ENCODE measurements at places on chromosomes 12 and 14.

- no peak for DNase-seq
Observed at GRCh38 chr14:75311356-75311755, 32.7 kb downstream of the FOS start.

GRCh38 chr12:67928621-67929383, 60.4 kb upstream of the IFNG-AS1 start:
- no peak for DNase-seq

GRCh38 chr14:35814371-35815005, 5.4 kb upstream of the RALGAPA1 start:
- DNase-seq = peak; percentile 69

DNA sequence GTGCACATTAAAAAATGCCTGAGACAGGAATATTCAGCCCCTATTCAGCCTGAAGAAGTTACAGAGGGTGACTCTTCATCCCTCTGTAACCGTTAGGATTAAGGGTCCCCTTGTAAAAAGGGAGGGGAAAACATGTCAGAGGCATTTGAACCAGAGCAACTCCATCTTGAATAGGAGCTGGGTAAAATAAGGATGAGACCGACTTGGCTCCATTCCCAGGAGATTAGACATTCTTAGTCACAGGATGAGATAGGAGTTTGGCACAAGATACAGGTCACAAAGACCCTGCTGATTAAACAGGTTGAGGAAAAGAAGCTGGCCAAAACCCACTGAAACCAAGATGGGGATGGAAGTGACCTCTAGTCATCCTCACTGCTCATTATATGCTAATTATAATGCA, 19.9 kb upstream of the MDM1 start:
- no peak for DNase-seq

GRCh38 chr12:111404362-111405148, 1.2 kb upstream of the SH2B3 start:
- DNase-seq = no peak

DNA sequence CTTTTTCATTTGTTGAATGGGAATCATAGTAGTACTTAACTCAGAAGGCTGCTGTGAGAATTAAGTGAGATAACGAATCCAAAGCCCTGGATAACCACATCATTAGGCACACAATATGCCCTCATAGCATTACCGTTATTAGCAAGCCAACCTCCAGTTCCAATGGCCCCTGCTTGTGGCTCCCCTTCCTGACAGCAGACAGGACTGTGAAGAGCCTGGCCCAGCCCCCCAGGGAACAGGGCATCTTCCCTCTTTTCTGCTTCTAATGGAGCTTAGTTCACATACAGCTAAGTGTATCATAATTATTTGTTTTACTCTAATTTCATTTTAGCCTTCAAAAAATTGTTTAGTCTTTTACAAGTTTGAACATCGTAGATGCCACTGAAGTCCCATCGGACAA, 39.7 kb downstream of the DHRS2 start:
- peak; percentile 23 for DNase-seq

DNA sequence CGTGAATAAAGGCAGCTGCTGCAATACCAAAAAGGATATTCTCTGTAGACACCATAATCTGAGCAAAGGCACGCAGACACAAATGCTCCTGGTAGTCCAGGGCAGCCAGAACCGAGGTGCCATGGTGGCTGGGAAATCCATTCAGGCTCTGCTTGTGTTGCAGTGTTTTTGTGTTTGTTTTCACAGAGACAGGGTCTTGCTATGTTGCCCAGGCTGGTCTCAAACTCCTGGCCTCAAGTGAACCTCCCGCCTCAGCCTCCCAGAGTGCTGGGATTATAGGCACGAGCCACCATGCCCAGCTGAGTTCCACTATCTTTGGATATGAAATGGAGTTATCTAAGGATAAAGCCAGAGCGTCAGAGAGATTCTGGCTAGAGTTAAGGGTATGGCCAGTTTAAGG, 39.8 kb downstream of the DCAF4 start:
- no peak for DNase-seq

Data from ecto neural progenitor cell (in vitro differentiated cells).